T-helper 22 cell (primary cell): ENCODE measurements at places on chromosomes 7 and 10.

DNA sequence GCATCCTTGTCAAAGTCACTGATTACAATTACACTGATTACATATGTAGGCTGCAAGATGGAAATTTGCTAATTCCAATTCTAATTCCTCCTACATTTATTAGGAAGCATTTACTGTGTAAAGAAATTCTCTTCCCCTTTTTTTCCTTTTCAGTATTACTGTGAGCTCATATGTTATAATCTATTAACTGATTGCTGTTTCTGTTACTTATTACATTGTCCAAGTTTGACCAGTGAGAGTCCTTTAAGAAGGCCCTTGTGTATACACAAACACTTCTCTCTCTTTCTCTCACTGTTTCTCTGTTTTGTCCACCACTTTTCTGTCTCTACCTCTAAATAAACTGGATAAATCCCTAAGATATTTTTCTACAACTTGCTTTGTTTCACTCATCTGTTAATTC, 31.5 kb downstream of the PHF14 start:
- DNase-seq = no peak

DNA sequence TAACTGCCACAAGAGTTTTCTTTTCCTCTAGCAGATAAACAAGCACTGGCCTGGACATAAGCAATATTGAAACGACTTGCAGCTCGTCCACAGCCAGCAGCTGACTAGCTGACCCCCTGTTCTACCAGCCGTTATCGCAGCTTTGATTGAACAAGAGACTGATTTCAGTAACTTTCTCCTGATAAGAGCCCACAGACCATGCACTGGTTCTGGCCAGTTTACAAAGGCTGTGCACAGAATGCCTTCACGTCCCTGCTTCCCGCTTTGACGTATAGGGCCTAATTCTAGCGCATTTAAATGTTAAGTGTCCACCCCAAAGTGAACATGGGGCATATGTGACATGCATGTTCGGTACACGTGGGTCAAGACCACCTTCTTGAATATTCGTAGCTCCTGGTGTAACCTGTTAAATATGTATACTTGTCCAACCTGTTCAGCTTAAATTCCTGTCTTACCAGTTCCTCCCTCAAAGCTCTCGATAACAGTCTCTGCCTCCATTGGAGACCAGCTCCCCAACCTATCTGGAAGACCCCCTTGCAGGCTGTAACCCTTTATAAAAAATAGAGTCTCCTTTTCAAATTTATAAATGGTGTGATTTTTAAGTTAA, 69.2 kb downstream of the LYZL1 start:
- DNase-seq = no peak

- DNase-seq = no peak
Observed at GRCh38 chr7:73879977-73880681, 19.2 kb downstream of the TMEM270 start.

DNA sequence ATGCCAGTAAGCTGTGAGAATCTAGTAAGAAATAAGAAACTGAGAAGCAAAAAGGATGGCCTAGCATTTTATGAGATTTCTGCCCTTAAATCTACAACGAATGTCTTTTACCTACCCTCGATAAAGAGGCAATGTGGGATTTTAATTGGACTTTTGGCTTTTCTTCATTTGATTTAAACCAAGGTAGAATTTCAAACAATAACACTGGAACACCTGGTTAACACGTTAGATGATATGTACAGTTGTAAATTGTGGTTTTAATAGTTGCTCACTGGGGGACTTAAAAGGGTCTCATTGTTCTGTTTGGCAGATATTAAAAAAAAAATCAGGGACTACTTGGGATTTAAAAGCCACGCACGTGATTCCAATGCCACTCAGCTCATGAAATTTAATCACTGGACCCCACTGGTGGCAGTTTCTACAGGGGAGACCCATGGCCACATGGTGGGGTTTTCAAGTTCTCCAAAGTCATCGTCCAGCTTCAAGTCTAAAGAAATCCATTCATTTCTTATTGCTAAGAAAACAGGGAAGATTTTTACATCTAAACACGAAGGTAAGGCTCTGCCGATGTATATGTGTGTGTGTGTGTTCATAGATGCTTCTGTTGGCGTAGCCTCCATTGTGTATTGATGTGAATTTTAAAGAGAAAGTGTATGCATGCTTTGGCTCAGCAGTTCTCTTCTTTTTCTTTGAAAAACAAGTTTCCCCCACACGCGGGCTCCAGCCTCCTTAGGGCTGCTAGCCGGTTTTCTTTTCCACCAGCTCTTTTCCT, 588.6 kb upstream of the MKI67 start:
- no peak for DNase-seq

DNA sequence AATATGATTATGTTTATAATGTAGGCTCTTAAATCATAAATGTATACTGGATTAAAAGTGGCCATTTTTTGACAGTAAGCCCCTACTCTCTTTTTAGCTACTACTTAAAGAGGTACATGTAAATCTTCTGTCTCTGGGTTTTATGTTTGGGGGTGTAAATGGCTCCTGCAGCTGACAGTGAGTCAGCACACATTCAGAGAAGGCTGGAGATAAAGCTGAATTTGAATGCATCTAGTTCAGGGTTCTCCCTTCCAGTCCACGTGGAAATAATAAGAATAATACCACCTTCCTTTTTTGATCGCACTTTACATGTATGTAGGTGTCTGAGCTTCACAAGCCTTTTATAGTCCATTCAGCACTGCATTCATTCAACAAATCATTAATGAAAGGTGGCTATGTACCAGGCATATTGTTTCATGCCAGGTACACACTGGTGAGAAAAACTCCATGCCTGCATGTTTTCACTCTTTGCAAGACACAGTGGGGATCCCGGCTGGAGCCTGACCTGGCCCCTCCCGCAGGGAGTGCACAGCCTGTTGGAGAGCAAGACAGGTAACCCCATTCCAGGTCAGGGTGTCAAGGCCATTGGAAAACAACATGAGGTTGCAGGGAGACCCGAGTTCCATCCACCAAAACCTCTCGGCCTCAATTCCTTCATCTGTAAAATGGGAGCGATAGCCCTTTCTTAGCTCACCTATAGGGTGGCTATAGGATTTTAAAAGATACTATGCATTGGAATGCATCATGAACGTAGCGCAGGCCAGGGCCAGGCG, 107.5 kb upstream of the ANLN start:
- DNase-seq = no peak

DNA sequence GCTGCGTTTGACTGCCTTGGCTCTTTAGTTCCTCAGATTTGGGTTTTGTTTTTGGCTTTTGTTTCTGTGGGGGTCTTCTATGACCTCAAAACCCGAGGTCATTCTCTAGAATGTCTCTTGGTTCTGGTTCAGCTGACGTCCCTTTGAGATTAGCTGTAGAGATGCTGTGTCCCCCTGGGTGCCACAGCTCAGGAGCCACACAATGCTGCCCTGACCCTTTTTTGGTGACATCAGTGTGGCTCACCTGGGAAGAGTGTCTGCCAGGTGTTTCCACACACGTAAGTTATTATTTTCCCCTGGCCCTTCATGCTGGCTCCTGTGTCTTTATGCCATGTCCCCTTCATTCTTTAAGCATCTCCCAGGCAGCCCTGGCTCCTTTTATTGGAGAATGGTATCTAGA, 89.8 kb upstream of the DDC start:
- no peak for DNase-seq

GRCh38 chr7:81871606-81872265, 101.9 kb upstream of the HGF start:
- DNase-seq = no peak

- DNase-seq = no peak
Observed at GRCh38 chr7:124989911-124990310, 60.3 kb upstream of the POT1 start.

DNA sequence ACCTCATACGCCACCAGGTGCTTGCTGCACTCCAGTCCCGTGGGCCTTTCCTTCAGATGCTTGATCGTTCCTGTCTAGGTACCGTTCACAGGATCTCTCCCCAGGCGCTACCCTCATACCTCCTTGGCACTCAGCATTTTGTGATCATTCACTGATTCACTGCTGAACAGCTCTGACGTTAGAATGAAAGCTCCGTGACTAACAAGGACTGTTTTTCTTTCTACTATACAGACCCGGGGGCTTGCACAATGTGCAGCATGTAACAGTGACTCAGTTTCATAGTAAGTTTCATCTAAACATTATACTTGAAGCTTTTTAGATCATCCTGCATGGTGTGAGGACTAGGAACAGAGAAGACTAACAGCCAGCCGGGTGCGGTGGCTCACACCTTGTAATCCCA, 20.6 kb downstream of the KIN start:
- DNase-seq = no peak

GRCh38 chr10:124319926-124320391, 98.8 kb downstream of the OAT start:
- no peak for DNase-seq

- no peak for DNase-seq
Observed at GRCh38 chr10:71638064-71638821, 81.3 kb downstream of the C10orf105 start.

GRCh38 chr7:147571436-147572185, 1019.0 kb upstream of the C7orf33 start:
- DNase-seq = no peak

GRCh38 chr10:70145166-70145665, 1.3 kb downstream of the TYSND1 start:
- peak; percentile 5 for DNase-seq

- no peak for DNase-seq
Observed at GRCh38 chr10:78139341-78139740, 105.7 kb downstream of the RPS24 start.
